LNCaP clone FGC (cell line): ENCODE measurements at places on chromosomes 4 and X.

GRCh38 chrX:250965-251364 lies 30.2 kb upstream of the PLCXD1 start:
- DNase-seq = no peak

DNA sequence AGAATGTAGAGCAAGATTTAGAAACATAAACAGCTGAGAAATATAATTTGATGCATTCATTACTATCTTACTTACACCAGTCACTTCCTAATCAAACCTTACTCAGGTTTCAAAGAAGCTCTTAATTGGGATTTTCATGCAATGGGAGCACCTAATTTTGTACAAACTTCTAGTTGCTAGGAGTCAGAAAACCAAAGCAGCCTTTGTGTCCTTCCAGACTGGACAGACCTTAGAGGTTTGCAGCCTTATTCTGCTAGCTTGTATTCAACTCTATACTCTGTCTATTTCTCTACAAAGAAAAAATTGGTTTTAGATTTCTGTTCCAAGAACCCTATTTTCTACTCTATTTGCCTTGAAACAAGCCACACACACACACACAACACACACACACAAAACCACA lies 19.4 kb downstream of the GABRA2 start:
- DNase-seq = no peak

- DNase-seq = no peak
These were observed 917 bp downstream of the MYL5 start for GRCh38 chr4:675036-675882.

DNA sequence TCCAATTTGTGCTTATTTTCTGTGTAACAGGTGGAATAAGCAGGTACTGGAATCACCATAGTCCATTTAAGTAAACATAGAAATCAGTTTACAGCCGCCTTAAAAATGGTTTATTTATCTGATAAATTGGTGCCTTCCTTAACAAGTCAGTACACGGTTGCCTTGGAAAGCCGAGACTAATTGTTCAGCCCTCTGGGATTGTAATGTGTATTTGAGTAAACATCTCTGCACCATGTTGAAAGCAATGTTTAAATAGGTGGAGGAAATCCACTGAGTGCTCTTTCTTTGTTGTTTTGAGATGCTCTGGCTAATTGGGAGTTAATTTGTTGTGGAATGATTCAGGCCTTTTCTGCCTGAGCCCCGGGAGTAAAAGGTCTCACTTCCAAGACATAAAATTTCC lies 45.7 kb upstream of the ADRA2C start:
- DNase-seq = peak; percentile 8

- no peak for DNase-seq
These were observed 28.9 kb upstream of the OPHN1 start for GRCh38 chrX:68462197-68462596.

DNA sequence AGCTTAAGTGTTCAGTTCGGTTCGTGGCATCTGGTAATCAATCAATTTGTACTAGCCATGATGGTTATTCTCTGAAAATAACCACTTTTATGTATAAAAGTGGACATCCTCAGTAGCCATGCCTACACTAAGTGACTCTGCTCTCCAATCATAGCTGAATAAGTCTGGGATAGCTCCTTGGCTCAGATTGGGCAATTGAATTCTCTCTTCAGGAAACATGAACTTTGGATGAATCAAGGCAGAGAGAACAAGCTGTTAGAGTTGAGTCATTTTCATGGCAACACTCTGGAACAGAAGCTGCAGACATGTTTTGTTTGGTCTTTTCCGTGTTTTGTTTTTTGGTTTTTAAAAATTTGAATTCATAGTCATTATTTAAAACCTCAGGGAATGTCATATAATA lies 66.8 kb upstream of the TMEM164 start:
- no peak for DNase-seq

DNA sequence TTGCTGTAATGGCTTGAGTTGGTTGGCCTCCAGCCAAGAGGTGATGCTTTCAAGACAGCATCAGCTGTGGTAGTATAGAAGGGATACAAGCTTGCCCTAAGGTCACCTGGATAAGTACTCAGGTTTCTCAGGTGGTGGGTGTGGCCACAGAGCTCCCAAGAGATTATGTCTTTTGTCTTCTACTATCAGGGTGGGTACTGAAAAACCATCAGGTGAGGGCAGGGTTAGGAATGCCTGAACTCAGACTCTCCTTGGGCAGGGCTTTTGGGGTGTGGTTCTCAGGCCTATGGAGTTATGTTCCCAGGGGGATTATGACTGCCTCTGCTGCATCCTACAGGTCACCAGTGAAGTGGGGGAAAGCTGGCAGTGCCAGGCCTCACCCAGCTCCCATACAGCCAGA lies 654.6 kb upstream of the GALNT7 start:
- no peak for DNase-seq
